ENCODE measurements at places on chromosomes 1 and 21.

GRCh38 chr1:170791941-170792340 lies 128.0 kb downstream of the PRRX1 start:
- DNase-seq: no peak

- no peak for DNase-seq
Observed at GRCh38 chr21:45010860-45011259, 63.5 kb upstream of the ADARB1 start.

- no peak for DNase-seq
Observed at GRCh38 chr1:54268762-54269297, 68.9 kb downstream of the MRPL37 start.

DNA sequence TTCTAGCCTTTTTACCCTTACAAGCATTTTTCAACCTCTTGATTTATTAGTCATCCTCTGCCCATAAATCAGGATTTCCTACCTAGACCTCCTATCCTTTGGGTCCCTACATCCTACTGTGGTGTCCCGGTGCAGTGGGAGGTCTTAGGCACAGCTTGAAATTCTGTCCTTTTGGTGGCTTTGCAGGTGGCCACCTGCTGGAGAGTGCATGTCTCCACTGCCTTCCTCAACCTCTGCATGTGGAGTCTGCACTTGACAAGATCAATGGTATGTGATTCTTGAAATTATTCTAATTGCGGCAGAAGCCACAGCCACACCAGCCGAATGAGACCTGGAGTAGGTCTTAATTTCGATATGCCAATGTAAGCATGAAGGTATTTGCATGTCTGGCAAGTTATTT lies 11.4 kb upstream of the KCNA3 start:
- peak; percentile 60 for DNase-seq

DNA sequence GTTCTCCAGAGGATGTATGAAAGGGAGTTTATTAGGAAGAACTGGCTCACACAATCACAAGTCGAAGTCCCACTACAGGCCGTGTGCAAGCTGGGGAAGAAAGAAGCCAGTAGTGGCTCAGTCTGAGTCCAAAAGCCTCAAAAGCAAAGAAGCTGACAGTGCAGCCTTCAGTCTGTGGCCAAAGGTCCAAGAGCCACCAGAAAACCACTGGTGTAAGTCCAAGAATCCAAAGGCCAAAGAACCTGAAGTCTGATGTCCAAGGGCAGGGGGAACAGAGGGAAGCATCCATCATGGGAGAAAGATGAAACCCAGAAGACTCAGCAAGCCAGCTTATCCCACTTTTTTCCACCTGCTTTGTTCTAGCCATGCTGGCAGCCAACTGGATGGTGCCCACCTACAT lies 21.4 kb upstream of the CEP350 start:
- DNase-seq: no peak

GRCh38 chr1:116984406-116985160 lies 17.0 kb upstream of the CD101 start:
- DNase-seq: no peak

GRCh38 chr1:171160639-171161354 lies 24.3 kb upstream of the FMO2 start:
- DNase-seq: no peak

DNA sequence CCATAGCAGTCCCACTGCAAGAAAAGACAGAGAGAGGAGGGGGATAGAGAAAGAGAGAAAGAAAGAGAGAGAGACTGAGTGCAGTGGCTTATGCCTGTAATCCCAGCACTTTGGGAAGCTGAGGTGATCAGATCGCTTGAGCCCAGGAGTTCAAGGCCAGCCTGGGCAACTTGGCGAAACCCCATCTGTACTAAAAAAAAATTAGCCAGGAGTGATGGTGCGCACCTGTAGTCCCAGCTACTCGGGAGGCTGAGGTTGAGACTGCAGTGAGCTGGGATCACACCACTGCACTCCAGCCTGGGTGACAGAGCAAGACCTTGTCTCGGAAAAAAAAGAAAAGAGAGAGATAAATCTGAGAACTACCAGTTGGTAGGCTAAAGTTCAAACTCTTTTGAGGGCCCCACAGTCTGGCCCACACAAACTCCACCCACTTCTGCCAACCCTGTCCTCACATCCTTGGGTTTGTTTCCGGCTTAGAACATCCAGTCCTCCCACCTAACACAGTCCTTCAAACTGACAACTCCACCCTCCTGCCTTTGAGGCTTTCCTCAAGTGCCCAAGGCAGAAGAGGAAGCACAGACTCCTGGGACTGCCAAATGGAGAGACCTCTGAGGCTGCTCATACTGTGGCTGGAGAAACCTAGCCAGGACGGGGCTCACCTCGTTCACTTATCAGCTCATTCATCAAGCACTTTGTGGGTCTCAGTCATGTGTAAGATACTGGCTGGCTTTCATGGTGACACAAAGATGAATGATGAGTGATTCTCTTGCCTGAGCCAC lies 20.1 kb downstream of the TFAP2E start:
- DNase-seq: no peak

- DNase-seq: no peak
Observed at GRCh38 chr1:30810416-30811080, 53.0 kb upstream of the LAPTM5 start.

DNA sequence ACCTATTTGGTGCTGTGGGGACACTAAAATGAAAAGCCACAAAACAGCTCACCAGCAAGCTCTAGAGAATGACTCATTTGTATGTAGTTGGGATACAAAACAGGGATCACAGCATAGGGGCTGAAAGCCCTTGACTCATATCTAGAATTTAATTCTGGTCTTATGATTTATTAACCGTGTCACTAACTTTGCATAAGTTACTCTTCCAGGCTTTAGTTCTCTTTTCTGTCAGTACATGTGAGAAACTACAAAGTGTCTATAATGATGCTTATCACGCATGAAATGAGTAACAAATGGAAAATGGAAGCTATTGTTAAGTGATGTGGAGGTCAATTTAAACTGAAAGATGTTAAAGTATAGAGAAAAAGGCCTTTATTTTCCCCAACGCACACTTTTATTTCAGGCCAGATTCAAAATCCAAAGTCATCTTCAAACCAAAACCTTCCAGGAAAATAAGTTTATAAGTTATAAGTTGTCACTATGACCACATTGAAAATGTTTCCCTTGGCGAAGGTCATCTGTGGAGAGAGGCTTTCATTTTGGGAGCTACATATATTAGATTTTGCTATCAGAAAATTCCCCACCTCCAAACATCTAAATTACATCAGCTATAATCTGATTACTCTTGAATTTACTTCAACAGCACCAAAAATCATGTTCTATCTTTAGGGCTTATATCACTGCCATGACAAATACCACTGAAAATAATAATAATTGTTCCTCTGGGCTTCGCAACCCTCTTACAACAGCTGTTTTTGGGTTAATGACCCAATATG lies 430.5 kb downstream of the MRPL39 start:
- no peak for DNase-seq

DNA sequence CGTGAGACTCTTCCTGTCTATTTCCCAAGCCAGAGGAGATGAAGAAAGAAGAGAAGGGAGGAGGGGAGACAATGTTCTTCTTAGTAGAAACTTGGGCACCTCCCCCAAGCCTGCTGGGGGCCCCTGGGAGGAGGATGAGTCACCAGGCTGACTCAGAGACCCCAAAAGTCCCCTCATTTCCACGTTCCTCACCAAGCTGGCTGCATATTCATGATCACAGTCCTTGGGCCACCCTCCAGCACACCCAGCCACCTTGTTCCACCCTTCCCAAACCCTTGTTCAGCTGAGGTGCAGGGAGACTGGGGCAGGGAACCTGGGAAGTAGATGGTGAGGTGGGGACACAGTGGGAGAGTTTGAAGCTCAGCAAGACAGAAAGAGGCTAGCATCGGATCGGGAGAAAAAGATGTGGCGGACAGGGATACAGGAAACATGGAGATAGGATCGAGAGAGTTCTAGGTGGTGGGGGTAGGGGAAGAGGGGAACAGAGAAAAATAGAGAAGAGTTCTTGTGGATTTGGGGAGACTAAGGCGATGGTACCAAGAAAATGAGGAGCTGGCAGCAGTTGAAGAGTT lies 712 bp downstream of the RAB13 start:
- peak; percentile 45 for DNase-seq

- DNase-seq: no peak
Observed at GRCh38 chr1:41294216-41294615, 52.1 kb upstream of the SCMH1 start.

DNA sequence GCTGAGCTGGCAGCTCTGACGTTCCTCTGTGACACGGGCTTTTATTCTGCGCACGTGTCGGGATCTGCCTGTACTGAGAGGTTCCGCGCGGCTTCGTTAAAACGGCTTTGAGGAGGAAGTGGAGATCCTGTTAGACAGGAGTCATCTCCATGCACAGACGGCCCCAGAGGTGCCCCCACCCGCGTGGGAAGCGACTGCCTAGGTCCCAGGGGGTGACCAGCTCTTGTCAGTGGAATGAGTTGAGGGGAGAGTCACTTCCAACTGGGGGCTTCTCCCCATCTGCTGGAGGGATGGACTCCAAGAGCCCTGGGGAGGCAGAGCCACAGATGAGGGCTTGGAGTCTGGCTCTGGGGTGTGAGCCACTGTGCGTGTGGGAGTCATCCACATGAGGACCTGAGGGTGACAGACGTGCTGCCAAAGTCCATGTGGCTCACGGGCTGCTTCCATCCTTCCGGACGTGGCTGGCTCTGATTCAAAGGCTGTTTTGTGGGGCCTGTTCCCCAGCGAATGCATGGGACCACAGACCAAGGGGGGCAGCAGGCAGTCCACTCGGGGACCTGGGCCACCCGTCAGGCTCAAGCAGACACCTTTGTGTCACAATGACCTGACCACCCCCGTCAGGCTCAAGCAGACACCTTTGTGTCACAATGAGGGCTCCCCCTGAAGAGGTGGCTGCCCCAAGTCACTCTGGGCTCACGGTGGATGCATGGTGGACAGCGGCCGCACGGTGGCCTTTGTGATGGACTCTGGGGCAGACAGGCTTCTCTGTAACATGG lies 26.8 kb downstream of the PTTG1IP start:
- peak; percentile 63 for DNase-seq

DNA sequence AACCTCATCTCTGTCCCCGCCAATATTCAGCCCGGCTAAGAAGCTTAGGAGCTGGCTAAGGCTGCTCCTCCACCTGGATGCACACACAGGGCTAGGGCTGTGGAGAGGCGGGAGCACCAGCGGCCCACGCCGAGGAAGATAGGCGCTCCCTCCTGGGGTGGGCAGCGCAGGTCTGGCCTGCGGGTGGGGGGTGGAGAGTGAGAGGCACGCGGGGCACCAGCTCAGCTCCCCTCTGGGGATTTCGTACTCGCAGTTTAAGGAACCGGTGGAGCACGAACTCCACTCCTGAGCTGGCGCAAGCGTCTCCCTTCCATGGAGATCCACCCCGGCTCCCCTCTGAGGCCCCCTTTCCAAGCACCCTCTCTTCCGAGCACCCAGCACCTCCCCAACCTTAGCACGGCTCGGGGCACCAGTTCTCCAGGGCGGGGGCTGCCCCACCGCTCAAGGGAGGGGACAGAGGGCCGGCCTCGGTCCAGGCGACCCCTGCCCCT lies 433 bp upstream of the KAZN start:
- no peak for DNase-seq

DNA sequence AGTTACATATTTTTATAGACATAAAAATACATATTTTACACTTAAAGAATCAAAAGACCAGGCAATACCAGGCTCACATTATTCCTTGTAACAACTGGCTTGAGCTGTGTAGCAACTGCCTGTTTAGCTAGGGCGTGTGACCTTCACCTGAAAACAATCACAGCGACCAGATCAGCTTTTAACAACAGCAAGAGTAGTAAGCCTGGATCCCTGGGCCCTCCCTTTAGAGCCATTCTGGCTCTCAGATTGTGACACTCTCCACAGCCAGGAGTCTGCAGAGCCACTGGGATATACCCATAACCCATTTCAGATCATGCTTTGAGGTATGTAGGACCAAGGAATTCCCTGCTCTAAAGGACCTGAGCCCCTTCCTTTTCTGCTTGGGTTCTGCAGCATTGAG lies 29.4 kb upstream of the GNG4 start:
- DNase-seq: no peak

DNA sequence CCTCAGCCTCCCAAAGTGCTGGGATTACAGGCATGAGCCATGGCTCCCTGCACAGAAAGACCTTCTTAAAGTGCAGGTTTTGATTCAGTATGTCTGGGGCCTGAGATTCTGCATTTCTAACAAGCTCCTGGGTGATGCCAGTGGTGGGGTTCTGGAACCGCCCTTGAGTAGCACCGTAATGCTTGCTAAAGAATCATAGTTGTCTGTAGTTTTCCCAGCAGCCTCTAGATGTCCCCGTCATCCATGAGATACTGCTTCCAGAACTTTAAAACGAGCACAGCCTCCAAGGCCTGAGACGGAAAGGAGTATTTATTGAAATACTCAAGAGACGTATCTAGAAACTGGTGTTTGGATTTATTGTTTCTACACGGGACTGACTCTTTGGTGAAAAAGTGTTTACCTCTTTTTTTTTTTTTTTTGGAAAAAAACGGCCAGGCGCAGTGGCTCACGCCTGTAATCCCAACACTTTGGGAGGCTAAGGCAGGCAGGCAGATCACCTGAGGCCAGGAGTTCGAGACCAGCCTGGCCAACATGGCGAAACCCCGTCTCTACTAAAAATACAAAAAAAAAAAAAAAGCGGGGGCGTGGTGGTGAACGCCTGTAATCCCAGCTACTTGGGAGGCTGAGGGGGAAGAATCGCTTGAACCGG lies 2.6 kb upstream of the TOR3A start:
- DNase-seq: peak; percentile 67

DNA sequence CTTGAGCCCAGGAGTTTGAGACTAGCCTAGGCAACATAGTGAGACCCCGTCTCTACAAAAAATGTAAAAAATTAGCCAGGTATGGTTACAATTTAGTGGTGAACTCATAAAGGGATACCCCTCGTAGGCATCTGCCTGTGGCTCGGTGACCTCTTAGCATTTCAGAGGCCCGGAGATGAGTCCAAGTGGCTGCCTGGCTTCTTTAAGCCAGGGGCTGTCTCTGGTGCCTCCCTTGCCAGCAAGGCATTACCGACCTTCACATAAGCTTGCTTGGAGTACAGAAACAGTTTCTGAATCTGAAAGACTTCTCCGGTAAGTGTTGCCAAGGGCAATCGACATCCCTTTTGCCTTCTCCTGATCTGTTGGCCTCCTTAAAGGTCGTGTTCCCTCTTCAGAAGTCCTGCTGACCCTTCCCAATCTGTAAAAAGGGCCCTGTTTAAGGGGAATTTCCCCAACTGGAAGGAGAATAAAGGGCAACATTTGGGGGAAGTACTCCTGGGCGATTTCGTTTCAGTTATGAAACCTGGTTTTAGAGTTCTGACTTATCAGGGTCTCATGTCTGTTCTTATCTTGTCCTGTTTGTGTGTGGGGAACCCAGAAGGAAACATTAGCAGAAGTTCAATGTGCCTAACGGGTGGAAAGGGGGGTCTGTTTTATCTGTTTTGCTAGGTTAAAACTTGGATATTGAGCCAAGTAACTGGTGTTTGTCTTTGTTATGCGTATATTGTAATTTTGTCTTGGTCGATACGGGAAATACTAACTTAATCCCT lies 32.9 kb downstream of the KIFAP3 start:
- DNase-seq: no peak

GRCh38 chr1:245599371-245600174 lies 444.8 kb downstream of the KIF26B start:
- DNase-seq: no peak

GRCh38 chr1:159854116-159854692 lies 8.3 kb downstream of the VSIG8 start:
- DNase-seq: peak; percentile 52
